ENCODE measurements at places on chromosomes 2 and 18. TPM values are rescaled to one million over a fixed set of nuclear protein-coding genes. Genes with fewer than 3 reads are reported as not detected.

ACVR1C gene
- 0.12 TPM for total RNA-seq

GKN2 gene
- not detected for total RNA-seq

- DNase-seq = no peak
Measured at GRCh38 chr2:69964353-69964841, 3.0 kb upstream of the ASPRV1 start.

- DNase-seq = no peak
Measured at GRCh38 chr2:113275556-113276215, 3.0 kb downstream of the PAX8 start.

DNA sequence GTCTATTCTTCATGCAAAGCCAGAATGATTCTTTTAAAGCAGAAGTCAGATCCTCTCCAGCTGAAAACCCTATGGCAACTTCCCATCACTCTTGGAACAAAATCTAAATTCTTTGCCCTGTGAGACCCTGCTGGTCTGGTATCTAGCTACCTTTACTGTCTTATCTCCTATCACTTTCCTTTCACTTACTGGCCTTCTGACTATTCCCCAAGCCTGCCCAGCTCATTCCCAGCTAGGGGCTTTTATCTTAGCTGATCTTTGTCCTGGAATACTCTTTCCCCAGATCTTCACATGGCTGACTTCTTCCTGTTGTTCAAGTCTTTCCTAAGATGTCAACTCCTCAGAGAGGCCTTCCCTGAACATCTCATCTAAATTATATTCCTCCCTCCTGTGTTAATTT is 63.6 kb downstream of the GREB1L start:
- DNase-seq = no peak

- peak; percentile 44 for DNase-seq
Measured at GRCh38 chr18:378079-378478, 110.2 kb upstream of the THOC1 start.

DNA sequence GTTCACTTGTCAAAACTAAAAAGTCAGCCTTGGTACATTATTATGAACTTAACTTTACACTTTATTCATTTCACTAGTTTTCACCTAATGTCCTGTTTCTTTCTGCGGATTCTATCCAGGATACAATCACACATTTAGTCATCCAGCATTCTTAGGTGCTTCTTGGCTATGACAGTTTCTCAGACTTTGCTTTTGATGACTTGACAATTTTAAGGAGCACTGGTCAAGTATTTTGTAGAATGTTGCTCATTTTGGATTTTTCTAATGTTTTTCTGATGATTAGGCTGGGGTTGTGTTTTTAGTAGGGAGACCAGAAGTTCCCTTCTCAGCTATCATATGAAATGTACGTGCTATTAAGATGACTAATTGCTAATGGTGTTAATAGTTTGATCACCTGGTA is 601.2 kb downstream of the LRRTM4 start:
- DNase-seq = no peak

DNA sequence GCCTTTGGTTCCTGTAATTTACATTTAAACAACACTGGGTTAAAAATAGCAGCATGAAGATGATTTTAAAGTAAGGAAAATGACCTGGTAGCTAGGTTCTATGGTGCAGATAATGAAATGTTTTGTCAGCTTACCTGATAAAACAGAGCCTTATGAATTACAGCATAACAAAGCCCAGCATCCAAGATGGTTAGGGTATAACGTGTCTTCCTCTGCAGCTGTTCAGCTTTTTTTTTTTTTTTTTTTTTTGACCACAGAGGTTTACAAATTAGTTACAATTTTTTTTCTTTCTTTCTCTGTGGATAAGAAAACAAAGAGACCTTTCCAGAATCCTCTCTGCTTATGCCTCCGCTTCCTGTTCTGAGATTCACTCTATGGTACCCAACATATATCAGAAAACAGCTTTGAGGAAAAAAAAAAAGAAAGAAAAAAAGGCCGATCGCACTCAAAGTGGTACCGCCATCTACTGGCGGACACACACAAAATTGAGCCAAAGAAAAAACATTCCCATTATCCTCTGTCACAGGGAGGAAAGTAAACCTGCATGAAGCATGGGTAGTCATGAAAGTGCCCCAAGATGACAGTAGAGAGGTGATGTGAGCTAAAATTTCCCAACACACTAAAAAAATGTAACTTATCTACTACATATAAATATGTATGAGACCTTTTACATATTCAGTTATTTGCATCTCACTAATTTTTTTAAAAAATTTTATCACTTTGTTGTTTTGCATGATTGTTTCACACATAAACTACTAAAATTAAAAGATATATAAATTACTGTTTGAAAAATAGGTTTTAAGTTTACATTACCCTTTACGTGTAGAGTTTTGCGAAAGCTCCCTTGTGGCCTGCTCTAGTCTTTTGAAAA is at the start of gene SCN3A:
SCN3A (minus strand) TSS at position 362 of the 871 bp plus-strand sequence. CDS start 27,656 bp downstream, outside the sequence.
- DNase-seq = peak; percentile 35

GRCh38 chr2:1672738-1673137 is 71.6 kb downstream of the PXDN start:
- DNase-seq = no peak

- DNase-seq = no peak
Measured at GRCh38 chr2:191895195-191895594, 48.3 kb upstream of the CAVIN2 start.

GALR1 gene
- total RNA-seq = not detected

SOWAHC gene
- 7.2 TPM for total RNA-seq

DNA sequence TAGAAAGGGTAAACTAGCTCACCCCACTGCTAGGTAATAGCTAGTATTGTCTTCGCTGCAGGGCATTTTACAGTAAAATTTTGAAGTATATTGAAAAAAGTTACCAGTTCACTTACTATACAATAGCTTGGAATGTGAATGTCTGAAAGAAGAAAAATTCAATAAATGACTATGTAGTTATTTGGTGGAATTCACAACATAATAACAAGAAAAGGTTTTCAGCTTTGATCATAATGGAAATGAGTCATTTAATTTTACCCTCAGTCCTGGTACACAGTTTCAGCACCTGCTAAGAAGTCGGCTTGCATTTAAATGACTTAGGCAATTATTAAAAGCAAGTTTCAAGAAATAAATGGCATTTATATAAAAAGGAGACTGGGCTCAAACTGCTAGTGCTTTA is 90.4 kb downstream of the NUP35 start:
- no peak for DNase-seq

GRCh38 chr18:5717256-5717655 is 173.5 kb upstream of the EPB41L3 start:
- no peak for DNase-seq

RGPD4 gene
- total RNA-seq = not detected

- DNase-seq = peak; percentile 74
Measured at GRCh38 chr2:132804051-132804450, 134.0 kb upstream of the LYPD1 start.

DNA sequence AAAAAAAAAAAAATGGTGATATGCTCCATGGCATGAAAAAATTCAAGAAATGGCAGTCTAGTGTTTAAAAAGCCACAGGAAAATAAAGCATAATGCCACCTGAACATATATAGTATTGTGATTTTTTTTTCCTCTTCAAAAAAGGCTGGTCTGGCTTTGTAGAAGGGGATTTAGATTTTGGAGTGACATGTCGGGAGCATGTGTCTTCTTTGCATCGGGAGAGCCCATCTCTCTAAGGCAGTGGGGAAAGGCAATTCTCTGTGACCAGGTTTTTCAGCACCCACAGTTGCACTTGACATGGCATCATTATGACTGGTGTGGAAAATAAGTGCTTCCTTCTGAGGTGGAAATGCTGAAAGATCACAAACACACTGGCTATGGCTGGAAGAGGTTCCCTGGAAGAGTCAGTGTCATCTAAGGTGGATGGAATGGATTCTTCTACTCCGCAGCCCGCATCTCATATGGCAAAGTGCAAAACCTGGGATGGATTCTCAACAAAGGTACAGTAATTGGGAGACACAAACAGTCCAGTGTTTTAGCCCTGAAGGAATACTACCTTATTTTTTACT is 172.5 kb downstream of the AGAP1 start:
- peak; percentile 73 for DNase-seq

GRCh38 chr2:2026252-2026831 is 282.0 kb upstream of the PXDN start:
- peak; percentile 3 for DNase-seq

CCDC141 gene
- 0.88 TPM for total RNA-seq
